Nucleus accumbens (tissue), 56 donors: ENCODE measurements at places on chromosomes 6 and 20.
A peak's percentile ranks its signal among the peaks of the same experiment; 100 is the strongest.

- no peak for DNase-seq
These were observed 379.9 kb upstream of the IRAK1BP1 start for GRCh38 chr6:78487401-78487800.

DNA sequence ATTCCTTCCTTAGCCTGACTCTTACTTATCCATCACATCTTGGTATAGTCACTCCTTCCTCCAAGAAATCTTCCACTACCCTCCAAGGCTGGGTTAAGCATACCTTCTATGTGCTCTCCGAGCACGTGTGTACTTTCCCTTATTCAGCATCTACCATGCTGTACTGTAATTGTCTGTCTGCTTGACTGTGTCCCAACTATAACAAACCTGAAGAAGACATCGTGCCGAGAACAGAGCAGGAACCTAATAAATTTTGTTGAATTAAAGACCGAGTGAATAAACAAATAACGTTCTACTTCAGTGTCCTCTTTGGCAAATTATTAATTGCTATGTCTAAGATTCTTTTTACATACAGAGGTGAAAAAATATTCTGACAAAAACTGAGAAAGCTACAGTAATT, 35.8 kb downstream of the USP49 start:
- no peak for DNase-seq

DNA sequence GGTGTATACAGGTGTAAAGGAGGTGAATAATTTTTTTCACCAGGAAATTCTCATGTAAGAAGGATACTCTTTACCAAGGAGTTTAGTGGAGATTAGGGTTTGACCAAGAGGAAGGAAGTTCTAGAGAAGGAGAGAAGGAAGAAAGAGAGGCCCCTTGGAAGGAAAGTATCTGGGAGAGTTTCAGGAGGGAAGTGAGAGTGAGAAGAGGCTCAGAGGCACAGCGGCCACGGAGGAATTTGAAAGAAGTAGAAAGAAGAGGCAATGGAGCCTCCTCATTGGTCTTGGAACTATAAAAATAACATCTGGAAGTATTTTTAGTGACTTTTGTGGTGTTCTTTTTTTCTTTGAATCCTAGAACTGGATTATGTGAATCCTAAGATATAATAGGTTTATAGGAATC, 50.8 kb upstream of the MCUR1 start:
- no peak for DNase-seq

DNA sequence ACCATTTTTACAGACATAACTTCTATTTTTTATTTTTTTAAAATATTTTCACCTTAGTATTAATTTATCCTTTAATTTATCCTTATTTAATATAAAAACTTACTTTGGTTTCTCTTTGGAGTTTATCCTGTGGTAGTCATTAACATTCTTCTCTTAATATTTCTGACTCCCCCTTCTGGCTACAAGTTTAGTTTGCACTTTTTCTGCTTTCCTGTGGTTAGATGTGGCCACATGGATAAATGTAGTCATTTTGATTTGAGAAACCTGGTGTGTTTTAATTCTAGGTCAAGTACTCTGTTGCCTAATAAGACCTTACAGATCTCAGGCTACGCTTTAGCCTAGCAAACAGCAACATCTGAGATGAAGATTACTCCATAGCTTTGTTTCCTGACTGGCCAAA, 1187.5 kb downstream of the HACE1 start:
- no peak for DNase-seq

DNA sequence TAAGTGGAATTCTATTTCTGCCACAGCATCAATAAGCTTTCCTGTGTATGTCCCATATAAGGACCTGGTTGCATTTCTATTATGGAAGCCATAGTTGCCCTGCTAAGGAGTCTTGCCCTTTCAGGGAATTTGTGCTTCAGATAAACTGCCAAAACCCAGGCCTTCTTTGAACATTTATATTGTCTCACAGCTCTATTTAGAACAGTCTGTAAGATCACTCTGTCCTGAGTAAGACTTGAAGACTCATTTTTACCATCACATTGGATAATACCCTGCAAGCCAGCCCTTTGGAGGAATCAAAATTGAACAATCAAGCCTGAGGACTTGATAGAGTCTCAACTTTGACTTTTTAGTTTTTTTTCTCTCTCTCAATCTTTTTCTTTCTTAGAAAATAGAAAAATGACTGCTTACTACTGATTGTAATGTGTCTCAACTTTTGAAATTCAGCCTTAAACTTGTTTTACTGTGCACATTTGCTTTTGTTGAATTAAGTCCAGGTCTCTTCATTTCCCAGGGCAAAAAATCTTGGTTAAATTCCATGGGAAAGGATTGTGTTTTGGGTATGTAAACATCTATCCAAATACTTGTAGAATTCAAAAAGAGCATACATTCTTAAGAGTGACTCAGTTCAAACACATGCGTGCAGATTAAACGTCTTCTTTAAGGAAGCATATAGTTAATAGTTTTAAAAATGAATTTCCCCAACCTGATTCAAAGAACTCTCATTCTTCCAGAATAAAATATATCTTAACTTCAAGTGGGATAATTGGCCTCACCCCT, 91.2 kb downstream of the PLCB1 start:
- DNase-seq, result no peak

DNA sequence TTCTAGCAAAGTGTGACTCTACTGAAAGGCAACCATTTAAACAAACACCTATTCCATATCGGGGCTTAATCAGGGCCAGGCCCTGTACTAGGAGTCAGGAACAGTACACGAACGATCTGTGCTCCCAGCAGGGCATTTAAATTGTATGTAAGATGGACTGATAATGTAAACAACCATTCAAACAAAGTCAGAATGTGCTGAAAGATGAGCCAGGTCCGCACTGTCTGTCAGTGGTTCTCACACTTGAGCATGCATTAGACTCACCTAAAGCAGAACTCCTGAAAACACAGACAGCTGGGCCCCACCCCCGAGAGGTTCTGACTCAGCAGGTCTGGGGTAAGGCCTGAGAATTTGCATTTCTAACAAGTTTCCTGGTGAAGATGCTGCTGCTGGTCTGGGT, 81.6 kb downstream of the PXDC1 start:
- no peak for DNase-seq

GRCh38 chr6:68826501-68826900, 191.4 kb downstream of the ADGRB3 start:
- DNase-seq, result no peak

- DNase-seq, result no peak
These were observed 319.1 kb downstream of the TFAP2B start for GRCh38 chr6:51137777-51138176.

- no peak for DNase-seq
These were observed 32.2 kb downstream of the PYGB start for GRCh38 chr20:25280051-25280573.

DNA sequence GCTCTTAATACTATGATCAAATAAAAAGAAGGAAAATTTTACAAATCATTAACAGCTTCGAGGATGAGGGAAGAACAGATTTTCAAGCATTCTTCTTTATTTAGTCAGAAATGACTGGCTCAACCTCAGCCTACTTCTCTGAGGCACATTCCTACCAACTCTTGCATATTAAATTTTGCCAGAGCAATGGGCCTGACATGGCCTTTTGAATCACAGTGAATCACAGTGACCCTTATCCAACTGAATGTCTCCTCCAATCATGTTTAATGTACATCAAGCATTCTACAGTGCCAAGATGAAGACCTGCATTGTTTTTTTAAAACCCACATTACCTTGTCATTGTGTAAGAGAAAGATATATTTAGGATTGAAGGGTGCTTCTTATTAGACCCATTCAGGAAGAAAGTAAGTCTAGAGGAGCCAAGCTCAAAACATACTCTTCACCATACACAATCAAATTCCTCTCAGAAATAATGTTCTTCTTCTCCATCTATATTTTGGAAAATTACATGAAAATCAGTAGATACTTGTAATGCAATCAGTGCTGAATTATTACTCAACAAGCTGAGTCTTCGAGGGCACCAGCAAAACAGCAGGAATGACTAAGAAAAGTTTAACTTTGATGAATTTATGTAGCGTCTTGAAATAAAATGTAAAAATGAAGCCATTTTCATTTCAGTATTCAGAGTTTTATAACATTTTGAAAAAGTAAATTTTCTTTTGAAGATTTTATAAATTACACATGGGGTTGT, 44.1 kb upstream of the MOXD1 start:
- DNase-seq, result no peak

- DNase-seq, result peak; percentile 53
These were observed 16.6 kb downstream of the SLC2A12 start for GRCh38 chr6:134035823-134036296.

GRCh38 chr20:4956200-4956810, 45.0 kb downstream of the SLC23A2 start:
- no peak for DNase-seq

DNA sequence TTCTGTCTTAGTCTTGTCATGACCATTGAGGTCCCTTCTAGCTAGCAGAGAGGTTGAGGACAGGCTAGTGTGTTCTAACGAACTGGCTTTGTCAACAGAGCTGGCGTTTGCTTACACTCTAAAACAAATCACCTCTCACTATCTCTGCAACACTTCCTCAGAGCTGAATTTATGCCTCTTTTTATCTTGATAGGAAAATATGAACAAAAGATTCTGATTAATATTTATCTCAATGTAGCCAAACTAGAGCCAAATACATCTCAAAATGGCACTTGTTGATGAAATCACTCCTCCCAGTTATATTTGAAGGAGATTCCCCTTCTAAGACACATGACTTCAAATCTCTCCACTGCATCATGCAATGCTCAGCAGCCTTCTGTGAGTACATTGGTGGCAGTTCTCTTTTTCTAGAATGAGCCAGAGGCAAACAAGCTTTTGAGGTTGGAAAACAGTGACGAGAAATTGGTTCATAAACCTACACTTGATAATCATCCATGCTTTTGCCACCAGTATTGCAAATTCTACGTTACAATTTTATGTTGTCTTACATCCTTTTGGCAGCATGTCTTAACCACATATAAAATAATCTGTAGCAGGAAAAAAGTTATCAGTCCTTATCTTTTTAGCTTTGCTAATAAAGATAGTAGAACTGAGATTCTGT, 615.7 kb upstream of the CITED2 start:
- no peak for DNase-seq

GRCh38 chr6:159104931-159105330, 60.1 kb upstream of the TAGAP start:
- no peak for DNase-seq

GRCh38 chr6:123546537-123546936, 90.2 kb downstream of the TRDN start:
- DNase-seq, result no peak

GRCh38 chr6:9064156-9064555, 628.8 kb upstream of the SLC35B3 start:
- no peak for DNase-seq

GRCh38 chr6:71289039-71289801, 609 bp downstream of the OGFRL1 start:
- peak; percentile 7 for DNase-seq

DNA sequence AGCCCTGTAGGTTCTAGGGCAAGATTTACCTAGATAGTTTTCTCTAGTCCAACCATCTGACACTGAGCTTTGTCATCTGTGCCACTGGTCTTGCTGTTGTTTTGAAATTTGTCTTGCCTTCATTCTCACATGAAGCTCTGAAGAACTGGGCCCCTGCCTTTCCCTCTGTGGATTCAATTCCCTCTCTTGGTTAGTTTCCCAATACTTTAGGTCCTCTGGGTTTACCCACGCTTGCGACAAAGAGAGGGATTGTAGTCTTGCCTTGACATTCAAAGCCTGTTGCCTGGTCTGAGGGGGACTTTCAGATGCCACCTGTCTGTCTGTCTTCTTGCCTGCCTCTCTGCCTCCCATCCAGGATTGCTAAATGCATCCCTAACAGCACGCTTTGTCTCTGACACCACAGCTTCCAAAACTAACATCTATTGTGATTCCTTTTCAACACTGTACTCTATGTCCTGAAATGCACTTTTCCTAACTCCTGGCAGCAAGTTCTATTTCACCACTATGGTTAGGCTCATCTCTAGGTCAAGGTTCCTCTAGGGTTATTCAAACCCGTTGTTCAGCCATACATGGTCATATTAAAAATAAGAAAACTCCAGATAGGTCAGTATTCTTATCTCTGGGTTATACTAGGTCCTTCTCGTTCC, 25.5 kb upstream of the MANEA start:
- DNase-seq, result no peak

GRCh38 chr6:170269846-170270541, 20.9 kb downstream of the DLL1 start:
- DNase-seq, result no peak

- no peak for DNase-seq
These were observed 360.0 kb upstream of the TSHZ2 start for GRCh38 chr20:52612046-52612632.

DNA sequence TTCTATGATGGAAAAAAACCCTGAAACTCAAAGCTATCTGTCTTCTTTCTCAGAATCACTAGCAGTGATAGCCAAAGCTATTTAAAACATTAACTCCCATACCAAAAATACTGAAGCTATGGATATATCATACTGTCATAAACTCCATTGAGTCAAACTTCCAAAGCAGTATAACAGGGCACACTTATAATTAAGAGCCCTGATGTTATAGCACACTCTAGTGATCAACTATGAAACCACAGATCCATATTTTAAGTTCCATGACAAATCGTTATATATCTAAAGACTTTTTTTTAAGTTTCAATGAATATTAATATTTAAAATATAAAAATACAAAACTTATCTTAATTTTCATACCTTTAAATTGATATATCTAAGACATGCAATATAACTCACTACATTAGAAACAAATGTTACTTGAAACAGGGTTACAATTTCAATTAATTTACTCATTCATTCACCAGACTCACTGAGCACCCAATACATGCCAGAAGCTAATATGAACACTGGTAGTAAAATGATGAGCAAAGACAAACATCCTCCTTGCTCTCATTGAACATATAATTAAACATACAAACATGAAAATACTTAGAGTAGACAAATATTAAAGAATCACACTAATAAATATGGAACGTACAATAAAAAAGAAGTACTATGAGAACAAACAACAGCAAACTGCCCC, 69.3 kb downstream of the IBTK start:
- DNase-seq, result no peak

DNA sequence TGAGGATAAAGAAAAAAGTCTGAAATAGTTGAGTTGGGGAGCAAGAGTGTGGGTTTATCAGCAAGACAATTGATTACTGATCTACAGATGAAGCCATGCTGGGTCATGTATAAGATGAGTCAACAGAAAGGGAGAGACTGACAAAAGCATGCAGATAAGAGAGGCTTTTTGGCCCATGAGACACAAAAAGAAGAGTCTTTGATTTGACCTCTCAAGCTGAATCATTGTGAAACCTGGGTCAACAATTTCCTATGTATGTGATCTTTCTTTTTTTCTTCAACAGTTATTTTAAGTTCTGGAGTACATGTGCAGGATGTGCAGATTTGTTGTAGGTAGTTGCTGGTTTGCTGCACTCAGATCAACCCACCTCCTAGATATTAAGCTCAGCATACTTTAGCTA, 15.9 kb downstream of the RIMS1 start:
- DNase-seq, result no peak

DNA sequence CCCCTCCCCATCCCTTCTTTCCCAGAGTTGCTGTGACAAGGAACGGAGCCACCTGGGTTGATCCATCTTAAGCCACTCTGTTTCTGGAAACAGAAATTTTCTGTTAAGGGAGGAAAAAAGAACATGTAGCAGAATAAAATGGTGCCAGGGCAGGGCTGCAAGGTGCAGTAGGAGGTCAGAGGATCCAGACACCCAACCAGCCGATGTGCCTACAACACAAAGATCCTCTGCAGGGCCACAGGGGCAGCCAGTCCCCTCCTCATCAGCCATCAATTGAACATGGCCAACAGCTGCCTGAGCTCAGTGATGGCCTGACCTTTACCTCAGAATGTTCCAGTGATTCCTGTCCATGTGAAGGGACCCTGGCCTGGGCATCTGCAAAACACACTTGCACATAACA, 11.9 kb downstream of the MDFI start:
- DNase-seq, result no peak
